ENCODE measurements at places on chromosomes 1 and 21. TPM values are rescaled to one million over a fixed set of nuclear protein-coding genes. Genes with fewer than 3 reads are reported as not detected.

Gene INTS11
- polyA plus RNA-seq: 74.9 TPM

Gene F5
- polyA plus RNA-seq: 0.11 TPM

Gene FAAH
- polyA plus RNA-seq: 20.1 TPM

Gene TNFRSF1B
- 11.8 TPM for polyA plus RNA-seq

Gene PRDM2
- 36.3 TPM for polyA plus RNA-seq

Gene HAPLN2
- 0.43 TPM for polyA plus RNA-seq

Gene CYP4A11
- not detected for polyA plus RNA-seq

Gene DNASE2B
- polyA plus RNA-seq: not detected

Gene CRP
- polyA plus RNA-seq: not detected

Gene SAMSN1
- 1.4 TPM for polyA plus RNA-seq

Gene PKLR
- 0.09 TPM for polyA plus RNA-seq

Gene ZMYND12
- 0.37 TPM for polyA plus RNA-seq

Gene MYBPHL
- polyA plus RNA-seq: 1.2 TPM

Gene LCE3E
- not detected for polyA plus RNA-seq

Gene C1QB
- 13.1 TPM for polyA plus RNA-seq

Gene CYYR1
- polyA plus RNA-seq: 12.0 TPM

Gene RGS7
- not detected for polyA plus RNA-seq

Gene GBP6
- polyA plus RNA-seq: not detected

Gene WRAP73
- 10.4 TPM for polyA plus RNA-seq

Gene SHISAL2A
- polyA plus RNA-seq: 3.9 TPM

Gene RNU1-3
- not detected for polyA plus RNA-seq

Gene RHOU
- 16.6 TPM for polyA plus RNA-seq

Gene OR2T29
- not detected for polyA plus RNA-seq

Gene FMO3
- polyA plus RNA-seq: 0.19 TPM

Gene MMEL1
- polyA plus RNA-seq: 0.39 TPM

Gene H3-3A
- polyA plus RNA-seq: 555 TPM

Gene RHBDL2
- 0.53 TPM for polyA plus RNA-seq

Gene HSPA6
- polyA plus RNA-seq: 0.57 TPM

Gene DVL1
- 48.7 TPM for polyA plus RNA-seq

Gene LHX8
- polyA plus RNA-seq: not detected

Gene OR2L5
- not detected for polyA plus RNA-seq

Gene TSACC
- 1.5 TPM for polyA plus RNA-seq

Gene UBASH3A
- polyA plus RNA-seq: 0.11 TPM

Gene PEAR1
- polyA plus RNA-seq: 21.1 TPM

Gene PLEKHN1
- 0.08 TPM for polyA plus RNA-seq

Gene TMPRSS2
- not detected for polyA plus RNA-seq

Gene SPRR4
- not detected for polyA plus RNA-seq

Gene DRAXIN
- polyA plus RNA-seq: 0.37 TPM
